Hepatocyte (in vitro differentiated cells): ENCODE measurements at places on chromosomes 12 and 14. TPM values are rescaled to one million over a fixed set of nuclear protein-coding genes. Genes with fewer than 3 reads are reported as not detected.
A peak's percentile ranks its signal among the peaks of the same experiment; 100 is the strongest.

GRCh38 chr14:102430212-102430908 is 67.6 kb downstream of the TECPR2 start:
- H3K4me3 ChIP-seq, result no peak overlapping the region
- no peaks in the 10 kb centered on the region for H3K27me3 ChIP-seq
- H3K27ac ChIP-seq, result no peak overlapping the region
- no peaks in the 10 kb centered on the region for H3K36me3 ChIP-seq
- H3K4me1 ChIP-seq, result no peaks in the 10 kb centered on the region

DNA sequence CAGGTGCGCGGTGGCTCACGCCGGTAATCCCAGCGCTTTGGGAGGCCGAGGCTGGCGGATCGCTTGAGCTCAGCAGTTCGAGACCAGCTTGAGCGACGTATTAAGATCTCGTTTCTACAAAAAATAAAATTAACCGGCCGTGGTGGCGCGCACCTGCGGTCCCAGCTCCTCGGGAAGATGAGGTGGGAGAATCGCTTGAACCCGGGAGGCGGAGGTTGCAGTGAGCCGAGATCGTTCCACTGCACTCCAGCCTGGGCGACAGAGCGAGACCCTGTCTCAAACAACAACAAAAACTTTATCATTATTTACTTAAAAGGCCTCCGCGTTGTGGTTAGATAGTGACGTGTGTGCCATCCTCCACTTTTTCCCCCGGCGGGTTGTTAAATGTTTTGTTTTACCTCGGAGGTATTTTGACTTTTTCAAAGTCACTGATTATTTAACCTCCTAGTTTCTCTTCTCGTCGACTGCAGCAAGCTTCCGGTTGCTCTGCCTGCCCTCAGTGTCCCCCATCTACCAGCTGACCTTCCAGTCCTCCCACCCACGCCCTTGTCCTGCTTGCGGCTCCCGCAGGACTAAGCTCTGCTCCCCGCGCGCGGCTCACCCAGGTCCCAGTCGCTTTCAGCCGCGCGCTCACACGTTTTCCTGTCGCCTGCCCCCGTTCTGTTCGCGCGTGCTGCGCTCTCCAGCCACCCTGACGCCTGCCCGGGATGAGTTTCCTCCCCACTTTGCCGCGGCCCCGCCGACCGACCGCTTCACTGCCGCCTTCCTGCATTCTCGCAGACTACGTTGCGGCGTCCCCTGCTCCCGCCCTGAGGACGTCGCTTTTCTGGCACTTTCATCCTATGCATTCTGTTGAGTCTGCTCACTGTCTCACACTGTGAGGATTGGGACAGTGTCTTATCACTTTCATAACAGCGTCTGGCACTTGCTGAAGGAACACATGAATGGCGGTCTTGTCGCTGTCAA is 1.2 kb upstream of the SCAF11 start:
- peak overlapping the region; percentile 29 for H3K4me3 ChIP-seq
- H3K4me1 ChIP-seq, result peaks cover 26% of the 10 kb centered on the region
- no peaks in the 10 kb centered on the region for H3K27me3 ChIP-seq
- peak overlapping the region; percentile 87 for H3K27ac ChIP-seq

DNA sequence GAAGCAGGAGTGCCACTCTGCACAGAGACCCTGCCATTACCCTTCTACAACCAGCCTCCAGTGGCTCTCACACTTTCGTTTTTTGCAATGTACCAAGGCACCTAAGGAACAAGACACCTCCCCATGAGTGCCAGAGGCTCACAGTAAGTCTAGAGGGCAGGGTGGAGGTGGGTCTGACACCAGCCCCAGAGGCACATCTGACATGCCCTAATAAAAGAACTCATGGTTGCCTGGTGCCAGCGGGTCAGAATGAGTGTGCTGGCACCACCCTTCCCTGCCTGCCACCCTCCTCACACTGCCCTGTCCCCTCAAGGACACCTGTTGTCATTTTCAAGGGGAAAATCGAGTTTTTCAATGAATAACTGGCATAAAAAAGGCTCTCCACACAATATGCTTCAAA is 161.2 kb downstream of the FOXN3 start:
- H3K4me1 ChIP-seq, result no peaks in the 10 kb centered on the region
- no peak overlapping the region for H3K27ac ChIP-seq
- DNase-seq, result no peak
- H3K4me3 ChIP-seq, result no peak overlapping the region
- H3K27me3 ChIP-seq, result no peaks in the 10 kb centered on the region

DNA sequence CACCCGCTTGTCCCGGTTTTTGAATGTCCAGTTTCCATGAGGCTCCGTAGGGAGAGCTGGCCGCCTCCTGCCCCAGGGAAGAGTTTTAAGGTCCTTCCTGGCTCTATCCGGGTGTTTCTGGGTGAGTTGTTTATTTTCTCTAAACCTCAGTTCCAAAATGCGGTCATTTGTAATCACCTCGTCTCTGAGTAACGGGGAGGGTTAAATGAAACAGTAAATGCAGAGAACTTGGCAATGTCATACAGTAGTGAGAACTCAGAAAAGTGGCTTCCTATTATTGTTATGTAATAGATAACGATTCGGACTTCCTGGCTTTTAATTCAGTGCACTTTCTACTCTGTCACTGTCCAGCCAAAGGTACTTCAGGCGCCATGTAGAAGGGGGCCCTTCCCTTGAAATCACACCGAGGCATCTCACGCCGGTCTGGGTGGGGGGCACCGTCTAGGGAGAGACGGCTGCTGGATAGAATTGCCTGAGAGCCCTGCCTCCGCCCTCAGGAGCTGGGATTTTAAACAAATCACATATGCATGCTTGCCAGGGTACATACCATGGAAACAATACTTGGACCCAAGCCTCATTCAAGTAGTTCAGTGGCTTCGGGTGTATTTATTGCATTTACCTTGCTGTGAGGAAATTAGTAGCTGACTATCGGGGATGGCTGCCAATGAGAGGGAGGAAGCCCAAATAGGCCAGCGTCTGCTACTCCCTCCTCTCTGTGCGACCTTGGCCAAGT is 26.4 kb downstream of the NOS1 start:
- H3K27ac ChIP-seq, result no peak overlapping the region
- DNase-seq, result no peak
- no peaks in the 10 kb centered on the region for H3K4me1 ChIP-seq
- H3K27me3 ChIP-seq, result peaks cover 4% of the 10 kb centered on the region

GRCh38 chr12:66679461-66680084 is 697 bp upstream of the GRIP1 start:
- H3K4me1 ChIP-seq, result no peaks in the 10 kb centered on the region
- no peak overlapping the region for H3K27ac ChIP-seq
- H3K4me3 ChIP-seq, result no peak overlapping the region
- peaks cover 4% of the 10 kb centered on the region for H3K27me3 ChIP-seq
- H3K36me3 ChIP-seq, result no peaks in the 10 kb centered on the region

DNA sequence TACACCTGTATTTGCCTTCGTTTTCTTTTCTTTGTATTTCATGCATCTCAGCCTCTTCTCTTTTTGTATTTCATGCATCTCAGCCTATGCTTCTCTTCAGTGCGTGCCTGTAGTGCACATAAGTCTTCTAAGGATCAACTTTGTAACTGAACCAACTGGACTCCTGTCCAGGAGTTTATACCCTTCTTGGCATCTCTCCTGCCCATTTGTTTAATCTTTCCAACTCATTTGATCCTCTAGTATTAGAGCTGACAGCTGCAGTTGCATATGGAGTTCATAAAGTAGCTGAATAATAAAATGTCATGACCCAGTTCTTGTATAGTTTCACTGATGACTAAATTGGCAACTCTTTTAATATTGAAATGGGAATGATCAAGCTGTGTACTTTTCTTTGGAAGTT is 89.7 kb downstream of the FGD4 start:
- H3K27me3 ChIP-seq, result no peaks in the 10 kb centered on the region
- no peaks in the 10 kb centered on the region for H3K36me3 ChIP-seq
- no peak for DNase-seq
- H3K4me3 ChIP-seq, result no peak overlapping the region
- H3K4me1 ChIP-seq, result peaks cover 4% of the 10 kb centered on the region
- H3K27ac ChIP-seq, result no peak overlapping the region

- no peak overlapping the region for H3K27ac ChIP-seq
- no peak overlapping the region for H3K4me3 ChIP-seq
- no peaks in the 10 kb centered on the region for H3K27me3 ChIP-seq
- H3K36me3 ChIP-seq, result no peaks in the 10 kb centered on the region
Measured at GRCh38 chr12:131915000-131915689, 13.9 kb upstream of the PUS1 start.

Gene ANO2
- 0.44 and 1.9 TPM in 2 replicates for total RNA-seq

Gene RAD9B
- 0.23 and 0.24 TPM in 2 replicates for total RNA-seq
